Amniotic stem cell (primary cell): ENCODE measurements at places on chromosomes 3 and 15.

- no peak for DNase-seq
Observed at GRCh38 chr3:171321559-171322360, 138.4 kb downstream of the TNIK start.

GRCh38 chr3:171268677-171269076, 191.5 kb downstream of the TNIK start:
- DNase-seq: no peak

- no peak for DNase-seq
Observed at GRCh38 chr3:88713233-88713691, 394.2 kb upstream of the EPHA3 start.

DNA sequence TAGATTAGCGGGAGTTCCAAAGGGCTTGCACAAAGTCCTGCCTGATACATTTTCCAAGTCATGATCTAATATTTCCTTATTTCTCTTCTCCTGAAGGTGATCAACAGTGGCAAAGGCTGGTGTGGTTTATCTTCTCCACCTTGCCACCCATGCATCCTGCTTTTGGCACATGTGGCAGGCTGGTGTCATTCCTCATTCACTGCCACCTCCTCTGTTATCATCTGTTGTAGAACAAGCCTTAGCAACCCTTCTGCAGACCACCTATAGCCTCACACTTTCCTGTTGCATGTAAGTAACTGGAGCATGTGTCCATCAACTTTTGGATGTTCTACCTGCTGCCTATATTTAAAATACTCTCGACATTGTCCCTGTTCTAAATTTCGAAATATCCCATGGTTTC, 294.1 kb downstream of the ZBTB20 start:
- DNase-seq: no peak

GRCh38 chr3:150911771-150912170, 6.5 kb upstream of the MINDY4B start:
- DNase-seq: no peak

- no peak for DNase-seq
Observed at GRCh38 chr3:101779822-101780381, 891 bp downstream of the NXPE3 start.

GRCh38 chr15:101267320-101268104, 9.8 kb downstream of the SELENOS start:
- no peak for DNase-seq

- DNase-seq: no peak
Observed at GRCh38 chr3:17833786-17834559, 91.5 kb upstream of the TBC1D5 start.

GRCh38 chr3:49716691-49717210, 2.7 kb downstream of the AMIGO3 start:
- no peak for DNase-seq

- no peak for DNase-seq
Observed at GRCh38 chr3:129625072-129625874, 18.8 kb upstream of the PLXND1 start.

- no peak for DNase-seq
Observed at GRCh38 chr3:196414469-196414868, 17.8 kb downstream of the UBXN7 start.
